ENCODE measurements at places on chromosomes 2 and 18.

DNA sequence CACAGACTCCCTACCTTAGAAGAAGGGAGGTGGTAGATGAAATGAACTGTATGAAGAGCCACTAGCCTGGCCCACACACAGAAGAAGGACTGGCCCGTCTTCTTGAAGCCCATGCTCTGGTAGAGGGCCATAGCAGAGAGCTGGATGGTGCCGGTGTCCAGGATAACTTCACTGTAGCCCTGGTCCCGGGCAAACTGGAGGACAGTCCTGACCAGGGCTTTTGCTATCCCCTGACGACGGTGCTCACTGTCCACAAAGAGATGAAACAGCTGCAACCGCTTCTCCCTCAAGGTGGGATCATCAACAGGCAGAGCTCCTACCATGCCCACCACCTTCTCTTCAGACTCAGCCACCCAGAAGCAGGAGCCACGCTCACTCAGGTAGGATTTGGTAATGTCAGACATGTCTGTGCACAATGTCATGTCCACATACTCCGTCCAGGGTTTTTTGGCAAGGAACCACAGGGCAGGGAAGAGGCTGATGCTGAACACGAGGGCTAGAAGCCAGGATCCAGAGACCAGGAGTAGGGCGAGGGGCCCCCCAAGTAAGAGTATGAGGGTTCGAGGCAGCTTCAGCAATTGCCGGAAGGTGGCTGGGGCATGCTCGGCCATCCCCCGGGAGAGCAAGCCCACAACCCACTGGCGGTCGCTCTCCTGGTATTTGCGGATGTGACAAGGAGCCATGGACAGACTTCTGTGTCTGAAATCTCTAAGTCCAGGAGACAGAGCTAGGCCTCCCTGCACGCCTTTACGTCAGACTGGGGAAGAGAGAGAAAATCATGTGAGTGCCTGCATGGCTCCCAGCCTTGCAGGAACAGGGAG is 1.1 kb downstream of the NAT8 start:
- no peak for DNase-seq

DNA sequence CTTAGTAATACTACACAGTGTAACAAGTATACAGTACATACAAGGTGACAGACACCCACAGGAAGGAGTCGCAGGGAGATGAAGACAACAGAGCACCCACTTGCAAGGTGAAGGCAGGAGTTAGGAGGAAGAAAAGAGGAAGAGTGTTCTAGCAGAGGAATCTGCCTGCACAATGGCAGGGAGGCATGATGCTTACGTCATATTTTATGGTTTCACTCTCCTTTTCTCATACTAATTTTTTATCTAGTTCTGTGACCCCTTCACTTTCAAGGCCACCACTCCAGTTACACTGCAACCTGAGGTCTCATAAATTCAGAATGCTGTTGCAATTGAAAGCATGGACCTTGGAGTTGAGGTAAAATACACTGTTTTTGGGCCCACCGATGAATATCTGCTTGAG is 331.7 kb downstream of the MEIS1 start:
- no peak for DNase-seq

- DNase-seq: peak; percentile 7
These were observed 7.7 kb upstream of the GALNT13 start for GRCh38 chr2:153864022-153864421.

- DNase-seq: no peak
These were observed 40.0 kb upstream of the MCM6 start for GRCh38 chr2:135916207-135916606.

- DNase-seq: no peak
These were observed 224.5 kb upstream of the MGAT5 start for GRCh38 chr2:134029418-134029817.

DNA sequence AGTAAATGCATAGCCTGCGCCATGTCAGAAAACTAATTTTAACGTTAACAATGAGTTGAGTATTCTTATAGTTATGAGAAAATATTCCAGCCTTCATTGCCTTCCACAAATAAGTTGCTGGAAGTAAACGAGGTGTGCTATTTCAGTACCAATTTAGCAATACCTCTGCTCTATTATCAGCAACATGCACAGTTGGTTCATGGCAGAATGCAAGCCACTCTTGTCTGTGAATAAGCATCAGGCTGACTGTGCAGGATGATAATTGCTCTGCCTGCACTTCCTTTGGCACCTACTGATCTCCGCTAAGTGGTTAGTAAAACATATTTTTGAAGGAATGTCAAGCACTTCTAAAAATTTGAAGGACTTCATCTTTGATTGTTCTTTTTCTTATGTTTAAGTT is 261.9 kb upstream of the SIX3 start:
- no peak for DNase-seq

GRCh38 chr2:147405651-147406050 is 439.2 kb upstream of the ACVR2A start:
- no peak for DNase-seq

- DNase-seq: no peak
These were observed 93.5 kb upstream of the NDUFV2 start for GRCh38 chr18:9008709-9009635.

DNA sequence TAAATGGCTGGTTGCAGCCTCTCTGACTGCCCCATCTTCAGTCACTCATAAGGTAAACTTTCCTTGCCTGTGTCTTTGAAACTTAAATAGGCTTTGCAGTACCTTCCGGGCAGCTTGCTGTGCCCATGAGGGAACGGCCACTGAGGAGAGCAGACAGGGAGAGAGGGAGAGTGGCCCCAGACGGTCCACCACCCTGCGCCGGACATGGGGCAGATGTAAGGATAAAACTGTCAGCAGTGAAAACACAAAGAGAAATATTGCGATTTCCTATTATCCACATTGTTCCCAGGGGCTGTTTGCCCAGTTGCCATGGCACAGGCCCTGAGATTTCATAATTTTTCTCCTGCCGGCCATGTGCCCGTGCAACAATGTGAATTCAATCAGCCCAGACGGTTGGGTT is 265.9 kb upstream of the SALL3 start:
- no peak for DNase-seq

DNA sequence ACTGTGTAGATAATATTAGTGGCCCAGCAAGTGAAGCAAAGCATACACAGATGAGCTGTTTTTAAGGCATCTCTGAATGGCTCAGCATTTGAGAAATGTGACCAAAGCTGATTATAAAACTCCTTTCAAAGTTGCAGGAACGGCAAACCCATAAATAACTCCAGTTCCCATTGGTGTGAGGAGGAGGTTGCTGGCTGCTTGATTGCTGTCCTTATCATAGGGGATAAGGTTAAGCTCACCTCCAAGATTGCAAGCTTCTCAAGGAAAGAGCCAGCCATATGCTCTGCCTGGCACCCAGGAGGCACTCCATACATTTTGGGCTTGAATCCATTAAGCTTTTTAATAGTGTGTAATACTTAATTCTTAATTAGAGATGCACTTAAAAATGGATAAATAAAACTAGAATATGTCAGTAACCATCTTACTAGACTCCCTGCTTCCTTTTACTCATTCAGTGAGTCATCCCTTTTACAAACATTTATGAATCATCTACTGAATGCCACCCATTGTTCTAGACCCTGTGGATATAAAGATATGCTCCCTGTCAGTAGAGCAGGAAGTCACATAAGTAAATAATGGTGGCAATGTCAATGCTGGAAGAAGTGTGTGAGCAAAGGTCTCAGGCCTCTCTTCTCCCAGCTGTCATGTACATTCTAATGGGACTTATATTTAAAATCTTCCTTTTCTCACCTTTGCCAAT is 99.3 kb downstream of the SPATS2L start:
- peak; percentile 67 for DNase-seq

DNA sequence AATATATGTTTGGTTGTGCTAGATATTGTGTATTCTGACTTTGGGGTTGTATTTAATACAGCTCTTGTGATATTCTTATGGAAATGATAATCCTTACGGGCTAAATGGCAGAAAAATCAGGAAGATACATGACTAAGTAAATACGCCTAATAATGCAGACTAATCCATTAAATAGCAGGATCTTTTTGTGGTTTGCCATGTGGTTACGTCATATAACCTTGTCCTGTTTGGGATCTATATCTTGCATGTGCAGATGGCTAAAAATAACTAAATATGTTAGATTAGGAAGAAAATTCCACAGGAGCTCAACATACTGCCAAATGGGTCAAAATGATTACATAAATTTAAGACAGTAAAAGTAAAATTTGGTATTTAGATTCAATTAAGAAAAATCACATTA is 83.0 kb downstream of the NEB start:
- DNase-seq: no peak

DNA sequence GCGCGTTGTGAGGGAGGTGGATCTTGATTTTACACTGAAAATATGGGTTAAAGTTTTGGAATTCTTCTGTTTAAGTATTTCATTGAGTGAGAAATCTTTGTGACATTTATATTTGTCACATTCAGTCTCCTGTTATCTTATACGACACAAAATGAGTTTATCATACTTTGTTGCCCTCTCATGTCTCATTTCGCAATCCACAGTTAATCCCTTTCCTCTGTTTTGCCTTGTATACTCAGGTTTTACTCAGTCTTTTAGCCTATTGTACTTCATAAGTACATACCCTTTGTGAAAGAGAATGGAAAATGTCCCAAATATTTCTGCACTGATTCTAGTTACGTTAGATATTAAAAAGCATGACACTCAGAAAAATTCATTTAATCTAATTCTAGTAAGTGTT is 142.7 kb downstream of the ATP9B start:
- no peak for DNase-seq

- DNase-seq: no peak
These were observed 104.7 kb downstream of the MYCN start for GRCh38 chr2:16044946-16045456.

GRCh38 chr2:238955648-238956531 is 108.0 kb downstream of the TWIST2 start:
- no peak for DNase-seq

- no peak for DNase-seq
These were observed 3.4 kb upstream of the STAMBP start for GRCh38 chr2:73825408-73825807.

DNA sequence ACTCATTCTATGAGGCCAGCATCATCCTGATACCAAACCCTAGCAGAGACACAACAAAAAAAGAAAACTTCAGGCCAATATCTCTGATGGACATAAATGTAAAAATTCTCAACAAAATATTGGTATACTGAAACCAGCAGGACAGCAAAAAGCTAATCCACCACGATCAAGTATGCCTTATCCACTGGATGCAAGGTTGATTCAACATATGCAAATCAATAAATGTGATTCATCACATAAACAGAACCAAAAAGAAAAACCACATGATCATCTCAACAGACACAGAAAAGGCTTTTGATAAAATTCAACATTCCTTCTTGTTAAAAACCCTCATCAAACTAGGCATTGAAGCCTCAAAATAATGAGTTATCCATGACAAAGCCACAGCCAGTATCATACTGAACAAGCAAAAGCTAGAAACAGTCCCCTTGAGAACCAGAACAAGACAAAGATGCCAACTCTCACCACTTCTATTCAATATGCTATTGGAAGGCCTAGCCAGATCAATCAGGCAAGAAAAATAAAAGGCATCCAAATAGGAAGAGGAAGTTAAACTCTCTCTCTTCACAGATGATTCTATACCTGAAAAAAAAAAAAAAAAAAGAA is 45.3 kb downstream of the RTTN start:
- DNase-seq: no peak

GRCh38 chr2:49812730-49813129 is 658.4 kb upstream of the FSHR start:
- DNase-seq: no peak

- DNase-seq: no peak
These were observed 1416.4 kb downstream of the DSC3 start for GRCh38 chr18:29626094-29626493.

DNA sequence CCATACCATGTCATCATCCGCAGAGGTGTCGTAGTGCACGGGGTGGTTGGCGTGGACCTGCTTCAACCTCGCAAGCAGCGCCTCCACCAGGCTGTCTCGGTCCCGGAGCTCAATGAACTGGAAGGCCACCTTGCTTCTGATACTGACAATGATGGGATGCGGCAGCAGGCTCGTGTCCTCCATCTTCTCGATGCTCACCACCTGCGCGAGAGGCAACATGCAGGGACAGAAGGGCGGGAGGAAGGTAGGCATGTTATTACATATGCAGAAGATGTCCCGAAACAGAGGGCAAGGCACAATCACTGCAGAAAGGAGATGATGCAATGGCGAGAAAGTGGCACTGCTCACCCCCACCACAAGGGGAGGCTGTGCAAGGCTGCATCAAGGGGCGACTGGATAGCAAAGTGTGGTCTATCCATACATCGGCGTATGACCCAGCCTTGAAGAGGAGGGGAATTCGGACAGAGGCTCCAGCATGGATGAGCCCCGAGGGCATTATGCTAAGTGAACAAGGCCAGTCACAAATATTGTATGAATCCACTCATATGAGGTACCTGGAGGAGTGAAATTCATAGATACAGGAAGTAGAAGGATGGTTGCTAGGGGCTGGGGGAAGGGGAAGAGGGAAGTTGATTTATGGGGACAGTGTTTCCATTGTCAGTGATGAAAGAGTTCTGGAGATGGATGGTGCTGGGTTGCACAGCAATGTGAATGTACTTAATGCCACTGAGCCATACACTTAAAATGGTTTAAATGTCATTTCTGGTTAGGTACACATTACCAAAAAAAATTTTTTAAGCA is 36.6 kb downstream of the RPL31 start:
- DNase-seq: no peak

DNA sequence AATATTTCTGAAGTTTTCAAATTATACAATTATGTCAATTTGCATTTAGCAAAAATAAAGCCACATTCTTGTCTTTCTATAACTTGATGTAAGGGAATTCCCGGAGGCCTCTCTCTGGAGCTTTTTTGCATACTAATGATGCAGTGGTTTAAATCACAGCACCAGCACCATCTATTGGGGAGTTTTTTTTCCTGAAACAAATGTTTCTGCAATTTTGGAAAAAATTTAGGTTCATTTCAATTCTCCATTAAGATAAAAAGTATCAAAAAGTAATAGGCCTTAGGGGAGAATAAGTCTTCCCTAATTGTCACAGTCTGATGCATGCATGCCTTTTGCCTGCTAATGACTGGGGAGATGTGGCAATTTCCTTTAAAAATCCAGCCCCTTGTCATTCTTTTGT is 13.5 kb downstream of the CBLN2 start:
- DNase-seq: no peak

- DNase-seq: no peak
These were observed 128.7 kb downstream of the PLA2R1 start for GRCh38 chr2:159933727-159934049.

GRCh38 chr2:158497486-158497885 is 40.7 kb downstream of the PKP4 start:
- no peak for DNase-seq

- DNase-seq: no peak
These were observed 81.9 kb downstream of the ACAA2 start for GRCh38 chr18:49731421-49731841.

Data from T47D (cell line).